ENCODE measurements at places on chromosomes 13 and 19. TPM values are rescaled to one million over a fixed set of nuclear protein-coding genes. Genes with fewer than 3 reads are reported as not detected.

The OSCAR gene
- total RNA-seq, result 1.5 TPM

The ZNF470 gene
- 4.8 TPM for total RNA-seq

DNA sequence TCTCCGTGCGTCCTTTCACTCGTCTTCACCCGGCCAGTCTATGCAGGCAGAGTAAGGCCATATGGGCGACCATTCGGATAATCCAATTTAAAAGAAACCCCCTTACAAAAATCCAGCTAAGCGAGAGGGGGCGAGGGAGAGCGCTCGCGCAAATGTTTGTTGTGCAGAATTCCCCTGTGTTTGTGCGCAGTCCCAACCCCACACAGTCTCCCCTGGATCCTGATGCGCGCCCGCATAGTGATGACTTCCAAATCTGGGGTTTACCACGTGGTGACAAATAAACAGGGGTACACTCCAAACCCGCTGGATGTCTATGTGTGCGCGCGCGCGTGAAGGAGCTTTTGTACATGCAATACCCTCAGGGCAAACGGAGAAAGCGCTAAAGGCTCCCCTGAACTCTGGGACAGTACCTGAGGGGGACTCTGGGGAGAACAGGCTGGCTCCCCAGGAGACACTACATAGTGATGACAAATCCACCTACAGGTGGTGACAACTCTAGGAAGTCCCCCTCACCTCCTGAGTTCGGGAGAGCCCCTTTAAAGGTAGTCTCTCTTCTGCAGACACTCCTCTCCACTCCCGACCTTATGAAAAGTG lies 8.5 kb downstream of the SOX21 start:
- no peak for DNase-seq

DNA sequence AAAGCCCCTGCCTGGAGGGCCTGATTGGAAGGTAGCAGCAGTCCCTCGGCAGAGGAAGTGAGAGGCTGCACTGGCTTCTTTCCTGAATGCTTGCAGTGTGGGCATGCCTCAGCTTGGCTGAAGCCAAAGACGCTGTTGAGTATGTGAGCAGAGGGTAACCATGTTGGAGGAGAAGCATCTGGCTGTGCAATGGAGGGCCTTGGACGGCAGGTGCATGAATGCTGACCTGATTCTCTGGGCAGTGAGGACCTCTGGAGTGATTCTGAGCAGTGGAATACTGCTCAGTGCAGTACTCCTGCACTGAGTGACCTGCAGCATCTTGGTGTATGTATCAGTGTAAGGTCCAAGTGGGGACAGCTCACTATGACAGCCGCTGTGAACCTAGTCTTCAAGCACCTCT lies 46.9 kb downstream of the SOX1 start:
- DNase-seq, result no peak

DNA sequence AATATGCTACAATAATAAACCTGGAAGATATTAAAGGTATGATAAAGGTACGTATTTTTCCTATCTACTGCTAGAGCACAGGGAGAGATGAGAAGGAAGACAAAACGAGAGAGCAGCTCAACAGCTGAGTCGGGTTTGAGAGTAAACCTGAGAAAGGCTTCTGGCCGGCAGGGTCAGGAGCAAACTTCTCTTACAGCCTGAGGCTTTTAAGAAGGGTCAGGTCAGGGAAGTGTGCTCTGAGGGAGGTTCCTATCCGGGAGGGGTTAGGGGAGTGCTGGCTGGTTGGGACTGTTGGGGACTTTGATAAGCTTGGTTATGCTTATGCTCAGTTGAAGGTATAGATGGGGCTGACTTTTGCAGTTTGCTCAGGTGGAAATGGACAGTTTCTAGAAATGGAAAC lies 77.7 kb upstream of the PRR20A start:
- DNase-seq, result no peak

- DNase-seq, result no peak
Observed at GRCh38 chr13:35566340-35566739, 89.9 kb upstream of the MAB21L1 start.

Data from right cardiac atrium (tissue), 5 donors.